ENCODE measurements at places on chromosomes 16 and 17. TPM values are rescaled to one million over a fixed set of nuclear protein-coding genes. Genes with fewer than 3 reads are reported as not detected.
A peak's percentile ranks its signal among the peaks of the same experiment; 100 is the strongest.

- no peak for DNase-seq
Observed at GRCh38 chr17:151886-152859, 14.8 kb downstream of the SCGB1C2 start.

DRC7 gene
- 4.2 TPM for total RNA-seq

HNF1B gene
- total RNA-seq = 14.4 TPM

DNA sequence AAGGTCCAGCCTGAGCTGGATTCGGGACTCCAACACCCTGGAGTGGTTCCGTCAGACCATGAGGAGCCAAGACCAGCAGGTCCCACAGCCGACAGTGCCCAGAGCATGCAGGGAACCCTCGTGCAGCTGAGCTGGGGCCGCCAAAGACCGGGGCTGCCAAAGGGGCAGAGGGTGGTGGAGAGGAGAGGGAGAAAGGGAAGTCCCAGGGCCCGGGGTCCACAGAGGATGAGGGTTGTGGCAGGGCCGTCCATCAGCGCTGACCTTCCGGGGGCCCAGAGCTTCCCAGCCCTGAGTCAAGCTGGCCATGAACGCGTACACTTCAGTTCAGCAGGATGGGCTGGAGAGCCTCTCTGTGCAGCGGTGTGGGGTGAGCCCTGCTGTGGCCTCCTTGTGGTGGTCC is 6.7 kb upstream of the CAPN15 start:
- DNase-seq = peak; percentile 59

DNA sequence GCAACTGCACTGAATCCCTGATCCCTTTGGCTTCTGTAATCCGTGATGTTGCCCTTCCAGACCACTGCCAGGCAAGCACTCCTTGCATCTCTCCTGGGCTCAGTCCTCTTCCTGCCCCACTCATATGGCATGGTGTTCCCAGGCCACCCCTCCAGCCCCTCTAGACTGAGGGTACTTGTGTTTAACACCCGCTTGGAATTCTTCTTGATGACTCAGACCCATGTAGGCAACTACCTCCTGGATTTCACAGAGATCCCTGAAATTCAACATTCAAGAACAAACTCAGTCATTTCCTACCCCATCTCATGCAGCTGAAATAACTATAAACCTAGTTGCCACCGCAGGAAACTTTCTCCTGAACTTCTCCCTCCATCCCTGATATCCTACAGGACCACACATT is 541.9 kb upstream of the CDH11 start:
- DNase-seq = no peak
